ENCODE measurements at places on chromosomes 5 and 9.

DNA sequence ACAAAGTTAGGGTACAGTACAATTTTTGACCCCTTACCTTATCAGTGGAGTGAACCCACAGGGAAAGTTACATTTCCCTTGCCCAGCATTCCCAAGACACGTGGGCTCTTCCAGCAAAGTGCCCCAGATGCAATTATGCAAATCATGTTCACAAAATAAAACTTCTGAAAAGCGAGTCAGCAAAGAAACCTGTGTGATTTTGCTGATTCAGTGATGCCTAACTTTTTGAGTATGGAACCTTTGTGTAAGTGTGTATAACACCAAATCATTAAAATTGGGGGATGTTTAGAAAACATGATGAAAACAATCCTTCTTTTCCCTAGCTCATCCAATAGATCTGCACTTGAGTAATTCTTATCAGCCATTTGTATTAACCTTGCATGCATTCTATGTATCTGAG lies 52.6 kb downstream of the SH3RF2 start:
- DNase-seq, result no peak

DNA sequence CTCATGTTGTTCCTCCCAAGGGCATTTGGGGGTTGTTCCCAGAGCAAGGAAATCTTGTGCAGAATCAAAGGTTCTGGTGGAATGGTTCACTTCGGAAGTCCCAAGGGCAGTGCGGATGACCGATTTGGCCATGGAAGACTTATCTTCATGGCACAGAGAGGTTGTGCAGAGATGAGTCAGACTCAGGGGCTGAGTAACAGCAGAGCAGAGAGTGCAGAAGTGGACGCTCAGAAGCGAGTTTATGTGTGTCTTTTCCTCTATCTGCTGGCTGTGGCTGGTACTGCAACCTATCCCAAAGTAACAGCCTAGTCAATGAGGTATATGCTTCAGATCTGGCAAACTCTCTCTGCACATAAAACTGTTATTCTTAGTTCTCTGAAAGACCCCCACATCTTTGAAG lies 118.1 kb downstream of the DPYSL3 start:
- peak; percentile 40 for DNase-seq

GRCh38 chr5:34496701-34497469 lies 159.2 kb upstream of the RAI14 start:
- no peak for DNase-seq

- no peak for DNase-seq
Measured at GRCh38 chr5:160029004-160029403, 20.1 kb downstream of the TTC1 start.

- no peak for DNase-seq
Measured at GRCh38 chr5:8098081-8098480, 229.1 kb downstream of the MTRR start.

DNA sequence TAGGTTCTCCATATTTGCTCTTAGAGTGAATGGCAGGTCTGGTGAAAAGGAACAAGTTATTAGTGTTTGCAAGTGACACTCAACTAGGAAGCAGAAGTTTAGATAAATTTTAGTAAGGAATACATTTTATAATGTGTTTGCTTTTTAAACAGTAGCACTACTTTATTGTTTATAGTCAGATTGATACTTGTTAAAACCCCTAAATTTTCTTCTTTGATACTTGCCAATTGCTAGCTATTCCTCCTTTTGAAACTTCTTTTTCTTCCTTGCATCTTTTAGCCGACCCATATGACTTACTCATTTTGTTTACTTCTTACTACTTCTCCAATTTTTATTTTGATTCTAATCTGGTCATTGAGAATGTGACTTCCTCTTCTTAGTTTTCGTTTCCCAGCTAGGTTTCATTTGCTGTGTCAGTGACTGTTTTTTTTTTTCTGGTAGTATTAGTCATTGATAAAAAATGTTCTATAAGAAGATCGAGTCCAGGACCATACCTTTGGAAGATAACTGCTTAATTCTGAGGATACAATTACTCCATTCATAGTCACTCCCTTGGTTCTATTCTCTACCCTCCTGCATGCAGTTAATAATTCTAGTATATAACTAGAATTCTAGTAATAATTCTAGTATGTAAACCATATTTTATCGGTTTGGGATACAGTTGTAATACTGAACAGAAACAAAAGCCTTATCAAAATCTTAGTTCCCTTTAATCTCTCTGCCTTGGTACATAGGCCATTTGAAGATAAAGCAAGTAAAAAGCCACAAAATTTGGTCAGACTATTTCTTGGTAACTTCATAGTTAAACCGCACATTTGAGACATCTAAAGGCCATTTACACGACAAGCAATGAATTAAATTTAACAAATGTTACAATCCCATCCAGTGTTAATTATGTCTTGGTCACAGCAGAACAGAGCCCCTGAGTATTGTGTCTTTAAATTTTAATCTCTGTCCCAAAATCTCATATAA lies 2.8 kb upstream of the RICTOR start:
- no peak for DNase-seq

DNA sequence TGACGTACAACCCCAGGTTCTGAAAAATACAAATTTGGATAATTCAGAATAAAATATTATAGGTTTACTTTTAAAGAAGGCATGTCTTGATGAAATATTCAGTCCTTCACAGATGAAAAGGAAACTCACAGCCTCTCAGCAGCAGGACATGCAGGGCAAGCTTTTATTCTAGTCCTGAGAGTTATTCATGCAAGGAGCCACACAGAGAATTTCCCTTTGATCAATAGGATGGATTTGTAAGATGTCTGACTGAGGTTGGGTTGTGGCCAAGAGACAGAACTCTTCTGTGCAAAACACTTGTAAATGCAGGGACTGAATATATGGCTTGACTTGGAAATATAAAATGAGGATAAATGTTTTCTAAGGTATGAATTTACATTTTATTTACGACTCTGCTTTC lies 48.8 kb upstream of the TBCA start:
- no peak for DNase-seq

GRCh38 chr9:71975833-71976232 lies 64.4 kb downstream of the C9orf85 start:
- DNase-seq, result peak; percentile 2

- DNase-seq, result no peak
Measured at GRCh38 chr9:70010015-70010414, 33.6 kb upstream of the MAMDC2 start.

GRCh38 chr5:2536632-2537377 lies 214.7 kb downstream of the IRX2 start:
- DNase-seq, result no peak

DNA sequence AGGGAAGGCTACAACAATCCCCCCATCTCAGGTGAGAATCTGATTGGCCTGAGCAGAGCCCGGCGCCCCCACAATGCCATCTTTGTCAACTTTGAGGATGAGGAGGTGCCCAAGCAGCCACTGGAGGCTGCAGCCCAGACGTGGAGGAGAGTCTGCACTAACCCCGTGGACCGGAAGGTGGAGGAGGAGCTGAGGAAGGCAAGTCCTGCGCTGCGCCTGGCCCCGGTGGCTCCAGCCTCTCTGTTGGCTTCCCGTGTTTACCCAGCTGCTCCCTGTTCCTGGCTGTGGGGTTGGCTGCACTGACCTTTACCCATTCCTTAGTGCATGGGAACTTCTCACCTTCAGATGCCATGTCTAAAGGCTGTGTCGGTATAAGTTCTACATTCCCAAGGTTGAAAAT lies 11.0 kb upstream of the CEL start:
- no peak for DNase-seq

- no peak for DNase-seq
Measured at GRCh38 chr5:177123789-177124485, 9.6 kb upstream of the NSD1 start.

DNA sequence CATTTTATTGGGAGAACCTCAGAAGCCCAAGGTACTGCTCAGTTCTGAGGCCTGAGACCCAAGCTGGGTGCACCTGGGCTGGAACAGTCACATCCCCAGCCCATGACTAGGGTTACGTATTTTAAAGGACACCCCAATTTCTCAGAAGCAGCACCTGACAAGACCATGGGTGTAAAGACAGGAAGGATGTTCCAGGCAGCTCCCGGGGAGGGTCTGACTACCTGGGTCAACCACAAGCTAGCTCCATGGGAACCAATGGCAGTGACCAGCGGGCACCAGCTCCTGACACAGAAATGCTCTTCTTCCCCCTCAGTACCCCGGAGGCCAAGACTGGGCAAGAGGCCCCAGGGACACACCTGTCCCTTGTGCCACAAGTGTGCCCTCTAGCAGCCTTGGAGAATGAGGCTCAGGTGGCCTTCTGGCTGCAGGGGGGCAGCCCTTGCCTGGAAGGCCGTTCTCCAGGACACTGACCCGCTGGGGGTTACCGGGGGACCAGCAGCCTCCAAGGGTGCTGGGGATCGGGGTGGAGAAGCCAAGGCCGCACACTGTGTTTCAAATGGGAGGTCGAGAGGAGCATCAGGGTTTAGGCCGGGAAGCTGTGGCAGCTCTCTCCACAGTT lies 52.6 kb downstream of the IPPK start:
- no peak for DNase-seq

GRCh38 chr9:100294341-100294740 lies 58.4 kb downstream of the TEX10 start:
- DNase-seq, result no peak

DNA sequence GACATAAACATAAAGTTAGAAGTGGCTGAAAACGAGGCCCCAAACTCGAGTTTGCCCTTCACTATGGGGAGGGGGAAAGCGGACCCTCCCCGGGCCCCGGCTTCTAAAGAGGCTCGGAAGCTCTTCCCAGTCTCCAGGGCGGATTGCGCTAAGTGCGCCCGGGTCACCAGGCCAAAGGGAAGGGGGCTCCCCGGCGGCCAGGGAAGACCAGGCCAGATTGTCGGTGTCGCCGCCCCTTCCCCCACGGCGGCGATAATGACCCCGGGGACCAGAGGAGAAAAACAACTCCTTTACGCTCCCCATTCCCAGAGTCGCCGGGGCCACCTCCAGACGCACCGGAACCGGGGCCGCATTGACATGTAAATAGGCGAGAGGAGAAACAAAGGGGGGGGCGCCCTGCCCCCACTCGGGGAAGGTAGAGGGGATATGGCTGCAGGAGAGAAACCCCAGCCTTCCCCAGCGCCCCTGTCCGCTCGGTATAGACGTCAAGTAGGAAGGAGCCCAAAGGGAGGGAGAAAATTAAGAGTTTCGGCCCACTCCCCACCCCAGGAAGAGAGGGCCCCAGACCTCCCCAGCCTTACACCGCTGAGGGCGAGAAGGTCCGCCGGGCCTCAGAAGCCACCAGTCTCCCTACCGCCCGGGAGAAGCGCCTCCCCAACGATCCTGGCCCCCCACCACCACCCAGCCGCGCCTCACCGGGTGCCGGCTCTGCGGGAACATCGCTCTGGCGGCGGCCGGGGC lies 1.7 kb downstream of the TLE1 start:
- DNase-seq, result no peak

DNA sequence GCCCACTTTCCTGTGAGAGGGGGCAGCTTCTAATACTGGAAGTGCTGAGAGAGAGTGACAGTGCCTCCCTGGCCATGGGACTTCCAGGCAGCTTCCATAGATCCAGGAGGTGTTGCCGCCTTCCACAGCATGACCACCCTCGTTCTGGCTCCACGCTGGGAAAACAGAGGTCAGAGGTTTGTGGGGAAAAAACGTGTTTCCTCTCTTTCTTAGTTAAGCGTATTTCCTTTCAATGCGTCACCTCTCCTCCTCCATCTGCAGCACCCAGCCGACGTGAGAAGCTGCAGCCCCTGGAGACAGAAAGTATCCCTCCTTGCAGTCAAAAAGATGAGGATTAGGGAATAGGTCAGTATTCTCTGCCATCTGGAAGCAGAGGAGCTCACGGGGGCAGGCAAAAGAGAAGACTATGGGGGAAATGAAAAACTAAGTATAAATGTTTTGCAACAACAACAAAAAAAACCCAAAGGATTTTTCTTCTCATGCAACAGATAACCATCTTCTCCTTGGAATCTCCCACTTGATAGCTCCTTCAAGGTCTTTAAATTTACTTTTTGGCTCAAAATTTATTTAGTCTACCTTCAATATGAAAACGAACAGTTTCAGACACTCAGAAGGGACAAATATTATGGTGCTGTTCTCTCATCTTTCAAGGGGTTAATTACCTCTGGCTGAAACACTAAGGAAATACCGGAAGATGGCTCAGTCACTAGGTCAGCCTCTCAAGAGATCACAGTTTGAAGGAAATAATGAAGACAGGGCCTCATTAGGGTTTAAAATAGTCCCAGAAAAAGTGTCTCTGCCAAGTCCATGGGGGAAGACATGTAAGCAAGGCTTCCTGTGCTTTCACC lies 38.0 kb downstream of the MTMR12 start:
- DNase-seq, result no peak

- no peak for DNase-seq
Measured at GRCh38 chr9:133654736-133655657, 18.8 kb downstream of the DBH start.

DNA sequence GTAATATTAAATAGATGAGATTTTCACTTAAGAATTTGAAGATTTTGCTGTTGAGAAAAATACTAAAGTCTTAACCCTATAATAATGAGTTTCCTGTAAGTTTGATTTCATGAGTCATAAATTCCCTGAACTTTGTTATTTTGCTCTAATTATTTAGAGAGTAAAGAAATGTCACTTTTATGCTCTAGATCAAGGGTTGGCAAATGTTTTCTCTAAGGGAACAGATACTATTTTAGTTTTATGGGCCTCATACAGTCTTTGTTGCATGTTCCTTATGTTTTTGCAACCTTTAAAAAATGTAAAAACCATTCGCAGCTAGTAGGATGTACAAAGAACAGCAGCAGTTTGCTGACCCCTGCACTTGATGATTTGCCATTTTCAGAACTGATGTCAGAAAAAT lies 480 bp upstream of the TXNDC8 start:
- DNase-seq, result no peak

DNA sequence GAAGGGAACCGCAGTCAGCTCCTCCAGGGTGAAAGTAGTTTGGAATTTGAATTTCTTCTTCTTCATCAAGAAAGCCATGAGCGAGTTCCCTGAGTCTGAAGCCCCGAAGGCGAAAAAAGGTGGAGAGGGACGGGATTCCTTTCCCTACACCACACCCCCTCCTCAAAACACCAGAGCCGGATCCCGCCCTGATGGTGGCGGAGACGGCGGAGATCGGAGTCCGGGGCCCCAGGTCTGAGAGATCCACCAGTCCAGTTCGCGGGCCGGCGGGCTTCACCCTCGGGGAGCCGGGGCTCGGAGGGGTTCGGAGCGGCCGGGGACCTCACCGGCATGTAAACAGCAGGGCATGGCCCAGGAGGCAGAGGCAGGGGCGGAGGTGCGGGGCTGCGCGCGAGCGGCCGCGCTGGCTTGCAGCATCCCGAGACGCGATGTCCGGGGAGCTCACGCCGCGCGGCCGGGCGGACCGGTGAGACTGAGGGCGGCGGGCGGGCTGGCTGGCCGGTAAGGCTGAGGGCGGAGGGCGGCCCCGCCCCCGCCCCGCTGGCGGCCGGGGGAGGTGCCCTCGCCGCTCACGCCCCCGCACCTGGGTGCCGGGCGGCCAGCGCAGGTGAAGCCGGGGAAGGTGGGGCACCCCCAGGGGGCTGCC lies 606 bp downstream of the EEIG1 start:
- DNase-seq, result no peak

- DNase-seq, result no peak
Measured at GRCh38 chr5:34734326-34734725, 78.2 kb downstream of the RAI14 start.

Measured in retinal pigment epithelial cell (primary cell).